Bronchus fibroblast of lung (primary cell): ENCODE measurements at places on chromosomes 6 and 20. TPM values are rescaled to one million over a fixed set of nuclear protein-coding genes. Genes with fewer than 3 reads are reported as not detected.

Gene GABRR2
- total RNA-seq, result 0.34 TPM in 1 of 2 replicates, not detected in the other

Gene RAB44
- under 0.01 TPM in 1 of 2 replicates, not detected in the other for total RNA-seq

Gene ELMO2
- total RNA-seq, result 35.5 and 36.3 TPM in 2 replicates

Gene MEP1A
- not detected in 2 replicates for total RNA-seq

Gene PRRT1
- total RNA-seq, result 0.15 and 0.17 TPM in 2 replicates

Gene GSTA2
- total RNA-seq, result not detected in 2 replicates

Gene SALL4
- total RNA-seq, result 0.45 and 1.5 TPM in 2 replicates
